ENCODE measurements at places on chromosomes 2 and 18.

- DNase-seq: no peak
These were observed 83.1 kb downstream of the BABAM2 start for GRCh38 chr2:27973592-27973991.

DNA sequence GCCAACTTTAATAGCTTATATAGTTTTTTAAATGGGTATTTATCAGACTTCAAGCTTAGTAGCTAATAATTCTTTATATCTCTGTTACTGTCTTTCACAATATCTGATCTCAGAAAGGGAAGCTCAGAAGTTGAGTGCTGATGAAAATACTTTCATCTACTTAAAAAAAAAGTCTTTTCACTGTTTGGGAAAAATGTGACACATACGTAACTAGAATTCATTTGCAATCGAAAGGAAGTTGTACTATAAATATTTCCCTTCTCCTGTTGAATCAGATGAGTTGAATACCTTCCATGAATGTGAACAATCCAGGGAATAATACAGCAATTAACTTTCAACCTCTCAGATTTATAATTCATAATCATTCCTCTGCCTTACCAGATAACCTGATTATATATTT lies 811 bp upstream of the SCG2 start:
- DNase-seq: no peak

DNA sequence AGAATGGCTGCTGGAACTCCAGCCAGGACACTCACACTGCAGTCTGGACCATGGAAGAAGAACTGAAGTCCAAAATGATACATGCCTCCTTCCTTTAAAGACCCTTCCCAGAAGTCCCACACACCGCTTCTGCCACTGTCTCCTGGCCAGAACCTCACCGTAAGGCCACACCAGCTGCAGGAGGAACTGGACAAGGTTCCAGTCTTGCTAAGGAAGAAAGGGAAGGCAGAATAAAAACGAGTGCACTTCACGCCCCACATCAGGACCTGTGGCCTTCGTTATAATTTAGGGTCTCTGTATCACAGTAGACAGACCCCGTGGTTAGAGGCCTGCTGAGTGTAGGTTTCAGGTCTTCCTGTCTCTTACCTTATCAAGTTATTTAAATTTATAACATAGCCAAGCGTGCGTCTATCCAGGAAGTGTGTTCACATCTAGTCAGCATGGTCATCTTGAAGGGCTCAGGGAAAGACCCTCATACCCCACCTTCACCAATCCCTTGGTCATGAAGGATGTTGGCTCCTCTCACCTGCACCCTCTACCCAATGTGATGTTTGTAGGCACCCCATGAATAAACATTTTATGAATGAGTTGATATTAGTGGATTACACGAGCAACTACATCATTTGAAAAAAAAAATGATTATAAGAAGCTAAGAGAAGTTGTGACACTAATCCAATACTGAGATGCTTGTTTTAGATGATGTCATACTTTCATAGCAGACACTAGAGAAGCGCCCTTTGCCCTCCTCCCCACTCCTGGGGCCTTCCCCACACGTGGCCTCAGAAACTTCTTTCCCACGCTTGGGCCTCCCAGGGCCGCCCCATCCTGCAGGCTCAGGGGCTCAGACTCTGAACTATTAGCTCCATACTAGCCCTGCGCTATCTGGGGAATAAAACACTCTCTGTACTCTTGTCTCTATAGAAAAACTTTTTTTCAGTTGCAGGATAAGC lies 157.6 kb downstream of the FAM210A start:
- DNase-seq: no peak

DNA sequence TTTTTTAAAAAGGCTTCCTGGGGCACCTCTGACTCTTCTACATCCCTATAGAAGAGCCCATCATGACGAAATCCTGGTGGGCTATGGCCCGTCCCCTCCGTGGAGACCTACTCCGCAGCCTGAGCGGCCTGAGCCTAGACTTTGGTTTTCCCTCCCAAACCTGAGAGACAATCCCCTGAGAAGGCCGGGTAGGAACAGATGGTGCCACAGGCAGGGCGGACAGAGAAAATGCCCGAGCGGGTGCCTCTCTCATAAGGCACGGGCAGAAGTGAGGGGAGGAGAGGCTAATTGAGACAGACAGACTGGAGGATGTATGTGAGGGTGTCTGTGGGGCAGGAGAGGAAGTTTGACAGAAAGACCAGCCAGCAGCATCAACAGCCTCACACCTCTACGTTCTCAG lies 20.2 kb upstream of the SFXN5 start:
- DNase-seq: no peak

Measured in RWPE2 (cell line).